ENCODE measurements at places on chromosomes 16 and 17. TPM values are rescaled to one million over a fixed set of nuclear protein-coding genes. Genes with fewer than 3 reads are reported as not detected.

DNA sequence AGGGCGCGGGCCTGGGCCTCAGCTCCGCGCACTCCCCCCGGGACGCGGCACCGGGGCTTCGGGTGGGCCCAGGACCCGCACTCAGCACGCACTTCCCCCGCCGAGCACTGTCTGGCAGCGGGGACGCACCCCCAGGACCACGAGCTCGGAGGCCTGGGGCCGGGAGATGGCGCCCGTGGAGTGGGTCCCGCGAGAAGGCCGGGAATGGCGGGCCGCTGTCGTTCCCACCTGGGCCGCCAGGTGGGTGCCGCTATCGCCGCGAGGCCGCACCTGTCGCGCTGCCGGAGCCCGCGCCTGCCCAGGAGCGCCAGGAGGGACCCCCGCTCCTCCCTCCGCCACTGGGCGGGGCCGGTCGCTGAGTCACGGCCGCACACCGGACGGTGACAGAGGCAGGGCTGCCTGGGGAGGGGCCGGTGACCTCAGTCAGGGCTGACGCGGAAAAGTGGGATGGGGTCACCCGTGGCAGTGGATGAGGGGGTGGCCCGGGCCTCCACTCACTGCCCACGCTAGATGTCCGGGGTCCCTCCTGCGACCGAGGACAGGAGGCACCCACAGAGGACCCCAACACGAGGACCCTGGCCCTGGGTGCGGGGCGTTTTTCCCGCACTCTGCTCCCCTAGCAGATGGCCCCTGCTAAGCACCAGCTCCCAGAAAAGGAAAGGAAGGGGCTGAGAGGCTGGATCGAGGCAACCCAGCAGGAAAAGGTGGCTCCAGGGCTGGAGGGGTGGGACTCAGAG lies 6.9 kb upstream of the ACTG1 start:
- DNase-seq, result no peak

DNA sequence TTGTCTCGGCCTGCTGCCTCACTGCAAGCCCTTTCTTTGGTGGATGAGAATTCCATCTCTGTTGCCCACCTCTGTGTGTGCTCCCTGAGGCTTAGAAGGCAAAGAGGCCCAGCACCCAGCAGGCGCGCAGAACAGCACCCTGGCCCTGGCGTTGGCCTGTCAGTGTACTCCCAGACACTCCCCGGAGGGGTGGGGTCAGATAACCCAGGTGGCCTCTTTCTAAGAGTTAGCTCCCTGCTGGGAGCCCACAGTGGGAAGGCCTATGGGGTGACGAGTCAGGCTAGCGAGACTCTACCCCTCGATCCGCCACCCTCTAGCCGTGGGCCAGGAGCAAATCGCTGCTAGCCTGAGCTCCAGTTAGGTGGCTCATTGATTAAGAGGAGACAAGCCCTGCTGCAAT lies 38.1 kb downstream of the SRL start:
- peak; percentile 46 for DNase-seq

GRCh38 chr17:30347488-30347887 lies 13.6 kb upstream of the TMIGD1 start:
- no peak for DNase-seq

- DNase-seq, result peak; percentile 22
Observed at GRCh38 chr16:59463776-59464175, 729.7 kb upstream of the GOT2 start.

- no peak for DNase-seq
Observed at GRCh38 chr16:50550866-50551641, 2.9 kb downstream of the NKD1 start.

GRCh38 chr17:37276475-37276874 lies 99.3 kb upstream of the C17orf78 start:
- DNase-seq, result no peak

DNA sequence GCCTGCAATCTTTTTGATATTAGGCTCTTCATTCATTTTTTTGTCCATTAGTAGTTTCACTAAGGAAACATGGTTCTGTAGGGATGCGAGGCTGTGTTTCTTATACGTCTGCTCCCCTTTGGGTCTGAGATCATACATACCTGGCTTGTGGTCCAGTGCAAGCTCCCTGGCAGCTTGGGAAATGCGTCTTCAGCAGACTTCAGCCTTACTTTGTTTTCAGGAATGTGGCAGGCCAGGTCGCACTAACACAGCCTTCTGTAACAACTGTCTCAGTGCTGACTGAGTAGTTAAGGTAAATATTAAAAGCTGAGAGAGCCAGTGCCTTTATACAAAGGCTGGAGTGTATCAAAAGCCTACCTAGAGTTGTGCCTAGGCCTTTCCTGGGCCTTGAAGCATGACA lies 970.5 kb upstream of the EEF2KMT start:
- no peak for DNase-seq

GRCh38 chr16:278863-279366 lies 1.5 kb upstream of the ARHGDIG start:
- DNase-seq, result peak; percentile 81

DNAAF8 gene
- total RNA-seq, result 2.7 TPM

DNA sequence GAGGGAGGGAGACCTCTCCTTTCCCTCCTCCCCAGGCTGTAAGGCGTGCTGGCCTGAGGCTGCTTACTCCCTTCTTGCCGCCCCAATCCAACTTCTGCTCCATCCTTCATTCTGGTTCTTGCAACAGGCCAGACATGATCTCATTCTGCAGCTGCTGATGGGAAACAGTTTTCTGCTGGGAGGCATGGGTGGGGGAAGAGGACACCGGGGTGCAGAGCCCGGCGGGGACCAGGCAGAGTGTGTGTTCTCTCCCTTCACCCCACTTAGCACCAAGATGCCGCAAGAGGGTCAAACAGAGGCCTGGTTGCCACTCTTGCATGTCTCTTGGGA lies 1.4 kb downstream of the SARM1 start:
- no peak for DNase-seq

DNA sequence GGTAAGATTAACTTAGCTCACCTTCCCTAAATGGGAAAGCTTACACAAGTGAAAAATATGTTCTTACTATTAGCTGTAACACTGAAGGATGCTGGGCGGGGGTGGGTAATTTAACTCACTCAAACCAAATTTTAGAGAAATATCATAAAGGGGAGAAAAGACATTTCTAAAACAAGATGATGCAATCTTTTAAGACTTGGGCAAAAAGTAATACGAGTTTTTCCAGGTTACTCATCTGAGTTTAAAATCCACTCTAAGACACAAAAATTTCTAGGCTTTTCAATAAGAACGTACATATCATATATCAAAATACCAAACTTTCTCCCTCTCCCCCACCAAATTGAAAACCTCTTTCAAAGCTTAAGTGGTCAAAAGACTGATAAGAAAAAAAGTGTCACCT lies 228.8 kb downstream of the CEP112 start:
- peak; percentile 30 for DNase-seq

FBXL16 gene
- total RNA-seq, result not detected

GRCh38 chr17:15882058-15882720 lies 62.7 kb upstream of the ADORA2B start:
- DNase-seq, result no peak

DNA sequence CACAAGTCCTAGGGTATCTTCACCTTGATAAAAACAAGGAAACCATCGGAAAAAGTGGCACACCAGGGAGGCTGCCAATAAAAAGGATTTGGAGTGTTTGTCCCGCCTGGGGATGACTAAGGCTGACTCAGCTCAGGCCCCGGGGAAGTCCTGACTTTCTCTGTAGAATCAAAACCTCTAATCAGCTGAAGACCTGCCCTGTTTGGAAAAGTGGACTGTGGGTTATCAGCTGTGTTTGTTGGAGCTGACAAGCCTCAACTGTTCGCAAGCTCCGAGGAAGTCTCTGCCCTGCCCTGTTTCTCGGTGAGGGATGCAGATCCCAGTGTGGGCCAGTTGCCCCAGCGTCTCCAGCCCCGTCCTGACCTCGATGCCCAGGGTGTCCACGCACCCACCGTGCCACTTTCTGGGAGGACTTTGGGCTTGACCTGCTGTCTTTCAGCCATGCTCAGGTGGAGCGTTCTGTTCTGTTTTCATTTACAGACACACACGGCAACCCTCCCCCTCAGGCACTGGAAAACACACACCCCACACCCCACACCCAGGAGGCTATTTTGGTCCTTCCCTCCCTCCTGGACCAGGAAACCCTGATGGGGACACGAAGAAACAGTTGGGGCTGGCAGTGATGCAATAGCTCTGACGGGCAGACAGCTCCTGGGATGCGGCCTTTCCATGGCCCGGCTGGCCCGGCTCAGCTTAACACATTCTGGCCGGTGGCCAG lies 27.6 kb upstream of the PITPNA start:
- DNase-seq, result peak; percentile 99

PLXDC1 gene
- 3.8 TPM for total RNA-seq

HBA1 gene
- not detected for total RNA-seq

SLC22A31 gene
- total RNA-seq, result not detected

BBS2 gene
- 62.2 TPM for total RNA-seq

HBM gene
- not detected for total RNA-seq

DNA sequence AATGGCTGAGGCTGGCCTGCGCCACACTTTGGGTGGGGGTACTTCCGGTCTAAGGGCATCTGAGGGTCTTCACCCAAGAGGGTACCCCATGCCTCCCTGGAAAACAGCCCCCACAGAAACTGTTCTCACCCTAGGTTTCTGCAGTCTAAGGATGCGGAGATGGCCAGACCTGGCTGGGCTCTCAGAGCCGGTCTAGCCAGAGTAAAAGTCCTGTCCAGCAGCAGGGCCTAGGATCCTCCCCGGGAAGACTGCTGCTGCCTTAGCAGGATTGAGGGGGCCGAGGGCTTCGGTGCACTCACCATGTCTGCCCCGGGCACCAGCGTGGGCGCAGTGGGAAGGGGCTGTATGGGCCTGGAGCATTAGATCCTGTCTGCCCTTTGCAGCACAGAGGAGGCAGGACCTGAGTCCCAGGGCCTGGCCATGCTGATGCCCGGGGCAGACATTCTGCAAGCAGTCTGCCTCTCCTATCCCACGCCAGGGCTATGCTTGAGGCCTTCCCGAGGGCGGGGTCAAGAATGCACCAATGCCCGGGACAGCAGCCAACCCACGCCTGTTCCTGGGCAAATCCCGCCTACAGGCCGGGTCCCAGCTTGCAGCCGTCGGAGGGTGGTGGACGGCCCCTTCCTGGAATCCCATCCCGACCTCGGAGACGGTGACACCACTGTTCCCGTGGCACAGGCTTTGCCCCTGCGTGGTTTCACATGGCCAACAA lies 54.7 kb downstream of the CBFA2T3 start:
- peak; percentile 98 for DNase-seq

CCL5 gene
- 0.36 TPM for total RNA-seq

DNA sequence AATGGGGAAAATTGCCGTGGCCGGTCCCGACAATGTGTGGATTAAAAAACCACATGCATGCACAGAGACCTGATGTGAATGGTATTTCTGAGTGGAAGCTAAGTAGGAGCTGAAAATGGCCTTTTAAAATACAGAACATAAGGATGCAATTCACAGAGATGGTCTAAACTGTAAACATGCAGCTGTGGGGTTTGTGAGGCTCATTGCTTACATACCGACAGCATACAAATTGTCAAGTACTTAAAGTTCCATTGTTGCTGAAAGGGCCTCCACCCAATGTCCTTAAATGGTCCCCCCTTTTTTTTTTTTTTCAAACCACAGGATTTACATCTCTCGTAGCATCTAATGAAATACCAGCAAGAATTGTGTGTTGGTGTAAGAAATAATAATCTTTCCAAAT lies 523.2 kb downstream of the MAF start:
- no peak for DNase-seq

- DNase-seq, result peak; percentile 94
Observed at GRCh38 chr17:44221084-44221861, 1.8 kb upstream of the UBTF start.
